ENCODE measurements at places on chromosomes 3 and 15. TPM values are rescaled to one million over a fixed set of nuclear protein-coding genes. Genes with fewer than 3 reads are reported as not detected.

The PLAAT1 gene
- total RNA-seq = not detected

The GABRR3 gene
- total RNA-seq = not detected

The SEMA3B gene
- 23.0 TPM for total RNA-seq

The GOLGA8M gene
- total RNA-seq = not detected

The LCMT2 gene
- 8.0 TPM for total RNA-seq

The SV2B gene
- not detected for total RNA-seq

The FANCI gene
- total RNA-seq = 39.7 TPM

The WDR49 gene
- total RNA-seq = not detected

The TPM1 gene
- total RNA-seq = 365 TPM

The DUOX1 gene
- not detected for total RNA-seq

The LRRN1 gene
- not detected for total RNA-seq

The ZNF80 gene
- not detected for total RNA-seq

The IMPG2 gene
- total RNA-seq = 0.18 TPM

The PLIN1 gene
- 0.53 TPM for total RNA-seq

The NOP10 gene
- 381 TPM for total RNA-seq
